HS-27A (cell line): ENCODE measurements at places on chromosomes 5 and 9.

- no peak for DNase-seq
These were observed 19.4 kb upstream of the FBP2 start for GRCh38 chr9:94613003-94613402.

DNA sequence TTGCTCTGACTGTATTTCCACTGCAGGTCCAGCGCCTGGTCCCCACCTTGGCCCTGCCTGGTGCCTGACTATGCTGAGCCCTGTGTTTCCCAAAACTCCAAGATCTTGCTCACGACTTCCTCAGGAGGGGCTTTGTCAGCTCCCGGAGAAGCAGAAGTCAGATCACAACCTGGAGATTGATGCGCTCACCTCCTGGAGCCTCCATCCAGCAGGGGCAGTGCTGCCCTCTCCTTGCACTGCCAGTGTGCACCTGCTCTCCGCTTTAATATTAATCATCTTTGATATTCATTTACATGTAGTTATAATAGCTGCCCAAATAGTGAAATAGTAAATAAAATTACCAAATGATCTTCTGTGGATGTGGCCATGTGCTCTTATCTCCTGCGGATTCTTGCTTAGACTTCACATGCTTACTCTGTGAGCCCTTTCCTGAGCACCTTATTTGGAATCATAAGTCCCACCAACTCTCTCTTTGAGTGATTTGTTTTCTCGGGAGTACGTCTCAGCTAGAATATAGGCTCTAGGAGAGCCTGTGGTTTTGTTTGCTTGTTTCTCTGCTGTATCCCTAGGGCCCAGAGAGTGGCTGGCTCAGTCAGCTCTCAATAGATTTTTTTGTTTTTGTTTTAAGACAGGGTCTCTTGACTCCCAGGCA, 17.4 kb downstream of the MAML1 start:
- DNase-seq, result no peak

DNA sequence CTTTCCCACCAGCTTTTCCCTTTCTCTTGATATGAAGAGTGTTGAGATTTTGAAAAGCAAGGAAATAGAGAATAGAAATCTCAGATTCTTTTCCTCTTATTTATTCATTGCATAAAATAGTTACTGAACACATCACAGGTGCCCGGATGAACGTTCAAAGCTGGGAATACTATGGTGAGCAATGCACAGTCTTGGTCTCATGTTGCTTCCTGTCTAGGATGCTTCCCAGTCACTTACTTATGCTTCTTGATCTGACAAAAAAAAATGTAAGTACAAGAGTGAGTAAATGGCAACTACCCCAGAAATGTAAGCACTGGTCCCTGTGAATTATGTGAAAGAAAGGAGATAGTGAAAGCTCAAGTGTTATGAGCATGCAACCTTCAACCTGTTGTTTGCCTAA, 153.5 kb upstream of the S1PR3 start:
- DNase-seq, result no peak

DNA sequence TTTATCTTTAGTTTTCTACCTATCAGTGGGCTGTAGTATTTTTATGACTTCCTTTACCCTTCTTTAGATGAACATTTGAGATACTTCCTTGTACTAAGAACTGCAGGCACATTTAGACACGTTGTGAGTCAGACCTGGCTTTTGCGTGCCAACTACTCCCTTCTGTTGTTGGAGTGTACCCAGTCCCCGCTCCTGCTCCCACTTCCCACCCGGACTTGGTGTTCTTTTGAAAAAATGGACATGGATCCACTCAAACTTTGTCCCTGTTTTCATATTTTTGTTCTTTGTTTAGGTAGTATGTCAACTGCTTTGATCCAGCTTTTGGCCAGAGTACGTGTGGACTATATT, 60.7 kb downstream of the PARP8 start:
- no peak for DNase-seq

DNA sequence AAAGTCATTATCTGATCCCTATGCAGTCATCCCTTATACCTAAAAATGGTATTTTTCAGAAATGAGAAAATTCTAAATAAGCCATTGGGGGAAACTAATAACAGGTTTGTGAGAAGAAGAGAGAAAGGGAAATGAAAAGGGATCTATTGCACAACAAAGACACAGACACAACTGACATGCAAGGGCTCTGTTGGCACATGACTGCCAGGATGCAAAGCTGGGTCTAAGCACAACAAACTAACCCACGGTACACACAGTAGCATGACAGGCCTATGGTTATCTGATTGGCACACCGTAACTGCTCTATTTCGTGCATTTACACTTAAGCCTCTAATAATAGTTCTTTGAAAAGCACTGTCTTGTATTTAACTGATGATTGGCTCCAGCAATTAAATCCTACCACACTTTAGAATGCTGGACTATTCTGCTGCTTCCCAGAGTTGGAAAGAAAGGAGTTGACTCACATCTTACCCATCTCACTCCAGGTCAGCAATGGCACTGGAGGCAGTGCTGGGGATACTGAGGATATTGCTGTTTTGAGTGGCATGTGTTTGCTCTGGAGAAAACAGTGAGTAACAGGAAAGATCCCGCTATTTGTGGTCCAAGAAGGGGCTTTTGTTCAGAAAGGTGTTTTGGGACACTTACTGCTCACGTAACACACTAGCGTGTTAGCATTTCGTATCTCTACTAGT, 328.3 kb downstream of the GLIS3 start:
- DNase-seq, result no peak

- no peak for DNase-seq
These were observed 49.1 kb upstream of the OSMR start for GRCh38 chr5:38796742-38797108.

GRCh38 chr9:5819174-5819573, 13.7 kb downstream of the ERMP1 start:
- DNase-seq, result no peak

DNA sequence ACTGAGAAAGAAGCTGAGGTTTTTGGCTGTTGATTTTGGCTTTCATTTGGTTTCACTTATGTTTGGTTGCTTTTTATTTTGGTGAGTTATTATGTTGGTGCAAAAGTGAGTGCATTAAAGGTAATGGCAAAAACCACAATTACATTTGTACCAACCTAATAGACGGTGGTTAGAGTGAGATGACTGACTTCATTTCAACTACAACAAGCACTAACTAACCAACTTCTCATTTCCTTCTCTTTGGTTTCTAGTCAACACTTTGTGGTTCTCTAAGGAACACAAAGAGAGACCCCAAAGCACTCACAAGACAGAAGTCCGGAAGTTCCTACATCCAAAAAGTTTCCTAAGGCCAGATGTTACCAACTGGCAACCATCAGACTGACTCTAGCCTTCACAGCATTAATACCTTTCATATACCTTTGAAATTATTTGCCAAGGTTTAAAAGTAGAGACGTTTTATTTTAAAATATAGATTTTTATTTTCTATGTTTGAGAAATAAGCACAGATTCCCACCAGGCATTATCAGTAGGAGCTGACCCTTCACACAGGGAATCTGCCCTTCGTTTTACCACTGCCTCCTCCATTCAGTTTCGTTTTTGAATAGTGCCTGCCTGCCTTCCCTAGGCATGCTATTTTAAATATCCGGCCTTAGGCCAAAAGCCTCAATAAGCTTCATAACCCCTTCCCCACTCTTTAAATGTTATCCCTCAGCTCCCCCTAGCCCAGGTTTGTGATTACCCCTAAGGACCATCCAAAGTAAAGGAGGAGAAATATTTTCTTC, 301.1 kb upstream of the PTGER4 start:
- DNase-seq, result no peak

- no peak for DNase-seq
These were observed 81.0 kb downstream of the DAPK1 start for GRCh38 chr9:87578625-87579024.

DNA sequence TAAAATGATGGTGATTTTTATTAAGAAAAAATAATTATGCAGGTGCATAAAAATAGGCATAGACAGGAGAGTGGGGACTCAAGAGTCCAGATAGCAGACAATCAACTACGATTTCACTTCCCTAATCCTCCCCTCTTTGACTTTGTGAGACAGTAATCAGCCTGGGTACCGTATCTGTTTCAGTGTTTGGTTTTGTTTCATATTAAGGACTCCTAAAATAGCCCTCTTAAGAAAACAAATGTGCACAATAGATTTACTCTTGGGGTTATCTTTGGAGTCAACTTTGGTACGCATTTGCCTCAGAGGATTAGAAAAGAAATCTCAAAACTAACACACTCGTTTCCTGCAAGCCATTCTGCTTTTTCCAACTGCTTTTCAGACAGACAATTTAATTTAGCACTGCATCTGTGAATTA, 96.3 kb downstream of the ZNF608 start:
- no peak for DNase-seq

DNA sequence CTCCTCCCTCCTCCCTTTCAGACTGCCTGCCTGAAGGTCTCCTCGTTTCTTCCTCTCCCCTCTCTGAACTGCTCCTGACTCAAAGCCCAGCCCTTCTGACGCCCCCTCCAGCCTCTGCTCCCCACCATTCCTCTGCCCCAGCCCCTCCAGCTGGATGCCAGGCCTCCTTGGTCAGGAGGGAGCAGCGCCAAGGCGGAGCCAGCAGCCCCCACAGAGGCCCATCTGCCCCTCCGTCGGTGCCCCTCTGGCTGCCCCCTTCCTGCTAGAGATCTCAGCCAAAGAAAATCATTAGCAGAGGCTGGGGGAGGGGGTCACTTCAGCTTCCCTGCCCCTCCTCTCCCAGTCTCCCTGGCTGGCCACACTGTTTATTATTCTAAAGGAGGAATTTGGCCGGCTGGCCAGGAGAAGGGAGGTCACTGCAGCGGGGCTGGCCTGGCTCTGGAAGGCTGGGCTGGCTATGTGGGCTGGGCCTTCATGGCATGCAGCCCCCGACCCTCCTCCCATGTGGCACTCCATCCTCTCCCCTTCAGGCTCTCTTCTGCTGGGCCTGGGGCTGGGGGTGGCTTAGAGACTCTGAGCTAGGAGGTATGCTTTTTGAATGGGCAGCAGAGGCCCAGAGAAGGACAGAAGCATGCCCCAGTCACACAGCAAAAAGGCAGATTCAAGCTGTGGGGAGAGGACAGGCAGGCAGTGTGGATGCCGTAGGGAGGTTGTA, 16.9 kb downstream of the PDGFRB start:
- no peak for DNase-seq

DNA sequence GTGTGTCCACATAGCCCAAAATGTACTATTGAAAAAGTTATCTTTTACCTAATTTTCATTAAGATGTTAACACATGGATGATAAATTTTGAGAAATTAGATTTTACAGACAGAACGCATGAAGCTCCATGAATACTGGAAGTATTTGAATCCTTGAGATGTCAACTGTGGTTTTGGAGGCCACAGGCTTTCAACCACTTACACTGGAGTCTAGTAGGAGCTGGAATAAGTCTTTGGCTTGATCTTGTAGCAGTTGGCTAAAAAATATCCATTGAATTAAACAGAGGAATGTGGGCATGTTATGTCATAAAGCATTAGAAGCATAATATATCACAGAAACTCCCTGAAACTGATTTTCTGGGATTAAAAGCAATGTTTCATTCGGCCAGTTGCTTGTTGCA, 52.9 kb downstream of the CAMK4 start:
- DNase-seq, result no peak

- DNase-seq, result no peak
These were observed 88.7 kb upstream of the PRRC1 start for GRCh38 chr5:127428748-127429147.

DNA sequence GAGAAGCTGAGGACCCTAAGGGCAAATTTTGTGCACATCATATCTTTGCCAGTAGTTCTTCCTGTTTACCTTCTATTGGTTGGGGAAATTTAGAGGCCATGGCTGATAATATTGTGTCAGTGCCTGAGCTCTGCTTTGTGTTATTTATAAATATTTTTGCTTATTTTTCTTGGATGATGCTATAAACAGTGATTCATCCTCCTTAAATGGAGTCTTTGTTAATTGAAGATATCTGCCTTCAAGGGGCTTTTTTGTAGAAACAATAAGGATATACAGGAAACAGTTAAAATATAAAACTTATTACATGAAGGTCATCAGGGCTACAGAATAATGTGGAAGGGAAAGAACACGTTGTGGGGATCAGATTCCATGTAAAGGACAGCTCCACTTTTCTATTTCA, 78.0 kb downstream of the PAM start:
- no peak for DNase-seq

DNA sequence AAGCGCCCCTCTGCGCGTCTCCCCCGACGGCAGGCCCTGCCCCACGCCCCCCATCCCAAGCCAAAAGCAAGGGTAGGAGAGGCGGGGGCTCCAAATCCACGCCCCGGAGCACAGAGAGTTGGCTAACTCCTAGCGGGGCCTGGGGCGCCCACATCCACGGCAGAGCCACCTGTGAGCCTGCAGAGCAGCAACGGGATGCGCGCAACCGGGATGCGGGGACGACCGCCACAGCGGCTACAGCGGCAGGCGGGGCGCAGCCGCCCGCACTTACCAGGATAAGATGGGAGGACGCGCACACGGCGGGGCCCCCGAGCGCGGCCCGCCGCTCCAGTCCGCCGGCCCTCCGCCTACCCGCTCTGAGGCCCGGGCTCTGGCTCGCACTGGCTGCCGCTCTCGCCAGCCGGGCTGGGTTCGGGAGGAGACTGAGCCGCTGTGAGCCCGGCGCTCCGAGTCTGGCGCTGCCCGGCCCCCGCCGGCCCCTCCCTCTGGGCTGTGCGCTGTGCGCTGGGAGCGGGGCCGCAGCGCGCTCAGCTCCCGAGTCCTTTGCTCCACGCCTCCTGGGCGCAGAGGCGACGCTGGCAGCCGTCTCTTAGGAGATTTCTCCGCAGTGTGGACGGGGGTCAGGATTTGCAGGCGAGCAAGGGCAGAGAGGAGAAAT, at the start of gene SLC24A2:
Gene SLC24A2, minus strand, starts transcription at position 424 of the 658 bp plus-strand sequence.
- no peak for DNase-seq

DNA sequence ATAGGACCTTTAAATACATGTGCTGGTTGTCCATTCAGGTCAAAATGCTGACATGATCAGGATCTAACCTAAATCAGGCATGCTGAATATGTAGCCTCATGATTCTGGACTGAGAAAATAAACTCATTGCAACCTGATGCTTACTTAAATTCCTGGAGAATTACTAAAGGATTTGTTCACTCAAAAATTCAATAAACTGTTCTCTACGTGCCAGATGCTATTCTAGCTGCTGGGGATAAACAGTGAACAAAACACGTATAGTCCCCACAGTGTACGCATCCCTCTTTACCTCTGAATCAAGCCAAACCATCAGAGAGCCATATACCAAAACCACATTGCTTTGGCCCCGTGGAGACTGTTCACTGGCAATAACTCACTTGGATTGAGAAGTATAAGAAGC, 6.1 kb downstream of the SCAI start:
- no peak for DNase-seq

DNA sequence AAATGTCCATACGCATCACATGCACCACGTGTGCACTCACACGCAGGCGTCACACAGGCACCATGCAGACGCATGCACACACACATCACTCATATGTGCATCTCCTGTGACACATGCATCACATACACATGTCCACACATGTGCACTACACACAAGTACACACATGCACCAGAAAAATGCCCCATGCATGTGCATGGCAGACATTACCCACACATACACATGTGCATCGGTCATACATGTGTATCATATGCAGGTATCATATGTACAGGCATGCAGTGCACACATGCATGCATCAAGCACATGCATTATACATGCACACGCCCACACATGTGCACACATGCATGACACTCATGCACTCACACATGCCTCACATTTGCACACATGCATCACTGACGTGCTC, 26.1 kb downstream of the ADAMTS2 start:
- DNase-seq, result no peak
